ENCODE measurements at places on chromosomes 3 and 15.

DNA sequence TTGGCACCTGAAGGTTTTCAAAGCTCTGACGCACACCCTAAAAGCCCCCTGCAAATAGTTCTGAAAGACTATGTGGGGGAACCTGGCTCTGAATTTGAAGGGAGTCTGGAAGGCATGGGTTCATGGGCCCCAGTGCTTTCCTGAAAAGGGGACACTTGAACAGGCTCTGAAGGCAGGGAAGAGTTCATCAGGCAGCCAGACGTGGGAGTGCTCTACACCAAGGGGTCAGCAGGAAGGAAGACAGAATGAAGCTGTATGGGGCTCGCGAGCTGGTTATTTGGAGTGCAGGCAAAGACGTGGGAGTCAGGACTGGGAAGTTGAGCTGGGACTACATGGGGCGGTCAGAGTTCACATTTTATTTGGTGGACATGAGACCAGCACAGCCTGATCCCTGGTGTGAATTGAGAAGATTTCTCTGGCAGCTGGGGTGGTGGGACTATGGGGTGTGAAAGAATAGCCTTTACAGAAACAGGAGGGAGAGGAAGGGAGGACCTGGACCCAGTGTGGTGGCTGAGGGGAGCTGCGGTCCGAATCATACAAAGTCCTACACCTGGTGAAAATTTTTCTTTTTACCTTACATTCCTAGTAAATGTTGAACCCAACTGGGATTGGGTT is 12.6 kb downstream of the ABHD6 start:
- no peaks in the 10 kb centered on the region for H3K36me3 ChIP-seq
- no peak overlapping the region for H3K4me3 ChIP-seq
- no peak for DNase-seq

DNA sequence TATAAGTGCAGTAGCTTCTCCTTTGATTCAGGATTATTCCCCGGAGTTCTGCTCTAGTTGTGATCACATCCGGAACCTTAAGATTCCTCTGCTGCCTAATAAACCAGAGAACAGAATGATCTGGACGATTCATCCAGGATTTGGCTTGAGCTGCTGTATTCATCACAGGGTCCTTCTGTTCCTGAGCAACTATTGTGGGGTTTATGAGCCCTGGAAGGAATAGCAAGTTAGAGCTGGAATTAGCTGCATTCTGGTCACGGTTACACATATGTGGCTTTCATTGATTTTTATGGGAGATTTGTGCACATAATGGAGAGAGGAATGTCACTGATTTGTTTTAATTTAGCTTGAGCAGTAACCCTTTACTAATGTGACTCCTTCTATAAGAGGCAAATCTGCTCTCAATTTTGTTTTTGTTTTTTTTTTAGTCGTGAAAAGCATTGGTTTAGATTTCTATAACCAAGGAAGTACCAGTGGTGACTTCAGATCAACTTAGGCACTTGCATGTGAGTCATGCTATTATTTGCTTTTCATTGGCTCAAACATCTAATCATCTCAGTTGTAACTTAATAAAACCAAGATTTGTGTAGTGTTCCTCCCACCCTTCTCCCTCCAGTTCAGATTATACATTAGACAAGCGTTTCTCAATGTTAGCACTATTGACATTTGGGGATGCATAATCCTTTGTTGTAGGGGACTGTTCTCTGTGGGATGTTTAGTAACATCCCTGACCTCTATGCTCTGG is 148.5 kb downstream of the OTOL1 start:
- no peak for DNase-seq
- no peaks in the 10 kb centered on the region for H3K36me3 ChIP-seq
- H3K4me3 ChIP-seq: no peak overlapping the region

DNA sequence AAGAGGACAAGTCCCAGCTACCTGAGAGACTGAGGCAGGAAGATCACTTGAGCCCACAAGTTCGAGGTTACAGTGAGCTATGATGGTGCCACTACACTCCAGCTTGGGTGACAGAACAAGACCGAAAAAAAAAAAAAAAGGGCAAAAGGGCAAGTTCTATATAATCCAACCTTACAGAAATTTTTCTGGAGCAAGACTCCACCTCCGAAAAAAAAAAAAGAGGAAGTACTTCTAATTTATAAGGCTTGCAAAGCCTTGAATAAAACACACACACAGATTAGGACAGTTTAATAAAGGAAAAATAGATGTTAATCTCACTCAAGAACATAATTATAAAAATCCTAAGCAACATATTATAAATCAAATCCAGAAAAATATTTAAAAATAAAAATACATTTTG is 14.4 kb upstream of the XYLB start:
- DNase-seq: no peak
- no peaks in the 10 kb centered on the region for H3K4me1 ChIP-seq
- no peak overlapping the region for H3K27ac ChIP-seq

GRCh38 chr15:34264076-34264475 is 39.3 kb downstream of the EMC4 start:
- H3K27ac ChIP-seq: no peak overlapping the region
- no peaks in the 10 kb centered on the region for H3K4me1 ChIP-seq
- DNase-seq: no peak
- H3K4me3 ChIP-seq: no peak overlapping the region

Data from pancreas (tissue), 10 donors.